ENCODE measurements at places on chromosomes 1 and 21. TPM values are rescaled to one million over a fixed set of nuclear protein-coding genes. Genes with fewer than 3 reads are reported as not detected.
A peak's percentile ranks its signal among the peaks of the same experiment; 100 is the strongest.

DNA sequence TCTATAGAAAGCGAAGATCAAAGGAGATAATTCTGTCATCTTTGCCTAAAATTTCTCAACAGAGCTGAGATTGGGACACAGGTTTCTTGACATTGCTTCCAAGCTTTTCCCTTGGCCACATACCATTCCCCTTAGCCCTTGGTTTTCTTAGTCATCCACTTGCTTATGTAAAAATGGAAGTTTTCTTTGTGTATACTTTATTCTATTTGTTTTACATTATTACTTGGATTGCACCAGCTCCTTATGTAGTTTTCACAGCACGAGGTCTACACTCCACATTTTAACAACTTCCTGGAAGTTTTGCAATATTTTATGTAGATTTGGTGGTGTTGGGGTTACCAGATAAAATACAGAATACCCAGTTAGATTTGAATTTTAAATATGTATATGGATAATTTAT is 129.8 kb downstream of the PLA2G4A start:
- DNase-seq = no peak

DNA sequence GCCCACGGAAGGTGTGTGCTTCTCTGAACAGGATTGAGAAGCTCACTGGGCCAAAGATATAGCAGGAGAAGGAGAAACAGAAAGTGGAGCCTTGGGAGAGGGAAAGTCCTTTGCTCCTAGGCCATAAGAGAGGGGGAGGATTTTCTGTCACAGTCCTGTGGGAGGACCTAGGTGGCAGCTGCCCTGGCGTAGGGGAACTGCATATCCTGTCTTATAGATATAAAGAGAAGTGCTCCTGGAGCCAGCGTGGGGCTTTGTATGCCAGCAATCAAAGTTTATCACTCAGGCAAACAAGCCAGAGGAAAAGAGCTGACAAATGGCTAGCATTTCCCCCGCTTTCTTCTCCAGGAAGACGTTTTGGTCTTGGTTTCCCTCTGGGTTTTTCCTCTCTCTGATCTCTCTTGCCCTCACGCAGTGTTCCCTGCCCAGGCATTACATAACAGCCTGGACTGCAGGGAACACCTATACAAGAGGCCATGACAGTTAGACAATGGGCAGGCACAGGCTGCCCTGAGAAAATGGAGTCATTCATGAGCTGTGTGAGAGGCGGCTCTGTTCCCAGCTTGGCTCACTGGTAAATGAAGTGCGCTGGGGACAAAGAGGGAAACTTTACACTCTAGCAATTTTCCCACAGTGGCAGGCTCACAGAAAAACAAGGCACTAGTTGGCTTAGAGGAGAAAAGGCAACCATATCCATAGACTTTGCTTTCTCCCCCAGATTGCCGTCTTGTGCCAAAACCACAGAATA is 52.5 kb upstream of the ZNF648 start:
- DNase-seq = no peak

DNA sequence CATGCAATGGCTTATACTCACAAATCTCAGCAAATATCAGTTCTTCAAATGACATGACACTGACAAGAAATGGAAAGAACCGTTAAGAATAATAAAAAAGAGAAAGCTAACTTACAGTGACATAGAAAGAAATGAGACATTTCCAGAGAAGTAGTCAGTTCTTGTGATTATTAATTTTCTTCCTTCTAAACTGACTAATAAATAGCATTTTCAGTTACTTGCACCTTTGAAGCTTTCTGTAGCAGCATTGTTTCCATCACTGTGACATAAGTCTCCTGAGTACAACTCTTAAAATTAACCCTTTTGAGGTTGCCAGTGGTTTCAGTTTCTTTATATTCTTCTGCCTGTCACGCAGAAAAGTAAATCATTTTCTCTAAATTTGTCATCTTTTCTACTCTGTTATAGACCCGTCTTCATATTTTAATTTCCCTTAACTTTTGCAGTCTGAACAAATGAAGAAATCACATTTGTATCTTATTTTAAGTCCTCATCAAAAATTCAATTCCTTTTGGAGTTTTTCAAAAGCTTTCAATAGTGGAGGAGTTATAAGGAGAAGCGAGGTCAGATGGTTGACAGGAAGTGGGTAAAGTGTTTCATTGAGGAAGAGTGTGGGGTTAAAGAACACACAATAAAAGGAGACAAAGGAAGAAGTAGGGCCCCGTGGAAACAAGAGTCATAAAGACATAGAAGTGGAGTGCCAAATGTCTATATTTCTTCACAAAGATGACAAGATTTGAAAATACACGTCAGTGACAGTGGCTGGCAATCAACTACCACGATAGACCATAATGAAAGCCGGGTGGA is 57.9 kb upstream of the S1PR1 start:
- DNase-seq = no peak

GRCh38 chr1:207789792-207790787 is 38.2 kb downstream of the CD46 start:
- no peak for DNase-seq

- DNase-seq = peak; percentile 69
These were observed 18.9 kb upstream of the ZNF683 start for GRCh38 chr1:26391450-26391849.

DNA sequence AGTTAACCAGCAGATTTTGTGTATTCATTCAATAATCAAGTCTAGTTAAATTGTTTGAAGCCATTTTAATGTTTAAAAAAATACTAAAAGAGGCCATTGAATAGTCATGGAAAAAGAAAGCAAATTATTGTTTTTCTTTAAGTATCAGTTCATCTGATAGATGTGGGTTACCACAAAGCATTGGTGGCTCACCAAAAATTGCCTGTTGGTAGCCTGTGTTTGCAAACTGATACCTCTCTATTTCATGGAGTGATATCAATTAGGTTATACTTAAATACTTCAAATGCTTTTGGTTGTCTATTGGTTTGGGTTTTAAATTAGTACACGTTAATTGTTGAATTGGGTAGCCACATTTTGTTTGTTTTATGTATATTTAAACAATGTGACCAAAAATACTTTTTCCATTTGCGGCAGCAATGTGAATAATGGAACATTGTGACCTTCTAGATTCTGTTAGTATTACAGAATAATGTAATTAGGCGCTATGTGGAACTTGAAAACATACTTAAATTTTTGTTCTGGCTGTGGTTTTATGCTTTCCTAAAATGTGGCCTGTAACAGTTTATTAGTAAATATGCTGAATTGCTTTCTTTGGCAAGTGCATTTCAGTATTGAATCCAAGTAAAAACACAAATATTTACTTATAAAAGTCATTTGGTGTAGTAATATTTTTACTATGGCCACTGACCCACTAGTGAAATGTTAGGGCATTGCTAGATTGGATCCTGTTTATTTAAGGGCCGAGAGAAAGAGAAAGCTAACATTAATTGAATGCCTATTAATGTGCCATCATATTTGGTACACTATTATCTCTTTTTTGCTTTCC is 37.1 kb upstream of the NBL1 start:
- DNase-seq = no peak

- peak; percentile 89 for DNase-seq
These were observed 556.5 kb downstream of the PTBP2 start for GRCh38 chr1:97277891-97278654.

NMNAT2 gene
- 0.22 TPM for total RNA-seq

IFI44L gene
- total RNA-seq = 0.44 TPM

KCNQ4 gene
- not detected for total RNA-seq

RIIAD1 gene
- not detected for total RNA-seq

CHIA gene
- total RNA-seq = not detected

CCDC27 gene
- not detected for total RNA-seq

TGFB2 gene
- 122 TPM for total RNA-seq

CD2 gene
- not detected for total RNA-seq

NBPF20 gene
- total RNA-seq = 1.8 TPM
